ENCODE measurements at places on chromosomes 16 and 17. TPM values are rescaled to one million over a fixed set of nuclear protein-coding genes. Genes with fewer than 3 reads are reported as not detected.

The PRR29 gene
- total RNA-seq, result not detected

The KIF19 gene
- not detected for total RNA-seq

The AANAT gene
- total RNA-seq, result not detected

The CPNE7 gene
- 19.5 TPM for total RNA-seq

The CIBAR2 gene
- not detected for total RNA-seq

The SEPTIN12 gene
- total RNA-seq, result not detected

The SPATA32 gene
- total RNA-seq, result 0.25 TPM

The C16orf92 gene
- total RNA-seq, result not detected

The EME1 gene
- 12.6 TPM for total RNA-seq

The SLC7A6OS gene
- 21.5 TPM for total RNA-seq

The SLC25A11 gene
- 98.1 TPM for total RNA-seq

The CLEC3A gene
- total RNA-seq, result not detected

The CX3CL1 gene
- total RNA-seq, result 0.05 TPM

The CCR7 gene
- 109 TPM for total RNA-seq

The MEFV gene
- not detected for total RNA-seq

The FBXW10 gene
- 0.13 TPM for total RNA-seq

The KRT33A gene
- total RNA-seq, result not detected

The PPM1E gene
- 0.03 TPM for total RNA-seq

The NLRC5 gene
- total RNA-seq, result 180 TPM

The KIF18B gene
- 4.8 TPM for total RNA-seq

The CCL14 gene
- not detected for total RNA-seq

The PIPOX gene
- total RNA-seq, result 1.5 TPM

The ZG16 gene
- 0.05 TPM for total RNA-seq

The TSC2 gene
- total RNA-seq, result 94.5 TPM

The PIK3R5 gene
- total RNA-seq, result 8.4 TPM

The DOC2A gene
- total RNA-seq, result 2.5 TPM

The GJD3 gene
- total RNA-seq, result not detected

The UBE2G1 gene
- total RNA-seq, result 72.2 TPM

The LPO gene
- not detected for total RNA-seq
